ENCODE measurements at places on chromosomes 1 and 21. TPM values are rescaled to one million over a fixed set of nuclear protein-coding genes. Genes with fewer than 3 reads are reported as not detected.

GRCh38 chr1:206774093-206774492 is 1.8 kb upstream of the IL10 start:
- DNase-seq = no peak
- no peak overlapping the region for H3K4me3 ChIP-seq
- peaks cover 33% of the 10 kb centered on the region for H3K4me1 ChIP-seq
- no peak overlapping the region for H3K27ac ChIP-seq

- H3K4me1 ChIP-seq = no peaks in the 10 kb centered on the region
- H3K27ac ChIP-seq = no peak overlapping the region
These were observed 89.9 kb downstream of the SGIP1 start for GRCh38 chr1:66623812-66624211.

DNA sequence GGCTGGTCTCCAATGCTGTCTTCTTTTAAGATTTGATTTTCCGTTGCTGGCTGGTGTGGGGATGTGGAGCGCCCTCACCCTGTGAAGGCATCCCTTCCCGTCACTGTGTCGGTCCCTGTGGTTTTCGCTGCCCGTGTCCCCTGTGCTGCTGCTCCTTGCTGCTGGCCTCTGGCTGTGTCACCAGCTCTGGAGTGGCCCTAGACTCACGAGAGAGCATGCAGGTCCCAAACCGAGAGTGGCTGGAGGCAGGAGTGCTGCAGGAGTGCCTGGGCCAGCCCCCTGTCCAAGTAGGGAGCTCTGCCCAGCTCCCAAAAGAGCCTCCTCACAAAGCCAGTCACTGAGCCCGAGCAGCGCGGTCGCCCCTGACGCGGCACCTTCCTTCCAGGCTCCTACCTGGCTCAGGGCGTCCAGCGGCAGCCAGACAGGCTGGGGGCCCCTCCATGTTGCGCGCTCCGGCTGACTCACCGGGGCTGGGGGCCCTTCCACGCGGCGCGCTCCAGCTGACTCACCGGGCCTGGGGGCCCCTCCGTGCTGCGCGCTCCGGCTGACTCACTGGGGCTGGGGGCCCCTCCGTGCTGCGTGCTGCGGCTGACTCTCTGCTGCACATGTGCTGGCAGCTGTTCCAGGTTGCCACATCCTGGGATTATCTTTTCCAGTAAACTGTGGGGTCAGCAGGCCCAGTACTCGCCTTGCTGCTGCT is 106.7 kb upstream of the COL6A1 start:
- H3K4me1 ChIP-seq = no peaks in the 10 kb centered on the region
- peaks cover 17% of the 10 kb centered on the region for H3K27me3 ChIP-seq
- H3K4me3 ChIP-seq = no peak overlapping the region
- H3K36me3 ChIP-seq = no peaks in the 10 kb centered on the region
- no peak overlapping the region for H3K27ac ChIP-seq

GRCh38 chr1:68590473-68590872 is 93.6 kb upstream of the DEPDC1 start:
- no peaks in the 10 kb centered on the region for H3K36me3 ChIP-seq
- no peak for DNase-seq
- no peak overlapping the region for H3K27ac ChIP-seq
- H3K27me3 ChIP-seq = no peaks in the 10 kb centered on the region

DNA sequence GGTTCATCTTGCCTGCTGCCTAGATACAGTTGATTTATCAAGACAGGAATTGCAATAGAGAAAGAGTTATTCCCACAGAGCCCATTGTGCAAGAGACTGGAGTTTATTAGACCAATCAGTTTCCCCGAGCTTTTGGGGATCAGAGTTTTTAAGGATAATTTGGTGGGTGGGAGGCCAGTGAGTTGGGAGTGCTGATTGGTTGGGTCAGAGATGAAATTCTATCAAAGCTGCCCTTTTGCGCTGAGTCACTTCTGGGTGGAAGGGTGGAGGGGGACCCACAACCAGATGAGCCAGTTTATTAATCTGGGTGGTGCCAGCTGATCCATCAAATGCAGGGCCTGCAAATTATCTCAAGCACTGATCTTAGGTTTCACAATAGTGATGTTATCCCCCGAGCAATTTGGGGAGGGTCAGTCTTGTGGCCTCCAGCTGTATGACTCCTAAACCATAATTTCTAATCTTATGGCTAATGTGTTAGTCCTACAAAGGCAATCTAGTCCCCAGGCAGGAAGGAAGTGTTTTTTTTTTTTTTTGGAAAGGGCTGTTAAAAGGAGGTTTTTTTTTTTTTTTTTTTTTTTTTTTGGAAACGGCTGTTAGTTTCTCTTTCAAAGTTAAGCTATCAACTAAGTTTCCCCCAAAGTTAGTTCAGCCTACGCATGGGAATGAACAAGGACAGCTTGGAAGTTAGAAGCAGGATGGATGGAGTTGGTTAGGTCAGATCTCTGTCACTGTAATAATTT is 7.4 kb downstream of the SLC16A4 start:
- H3K4me3 ChIP-seq = no peak overlapping the region
- no peaks in the 10 kb centered on the region for H3K27me3 ChIP-seq
- no peak overlapping the region for H3K27ac ChIP-seq
- H3K36me3 ChIP-seq = peaks cover 6% of the 10 kb centered on the region
- DNase-seq = no peak

DNA sequence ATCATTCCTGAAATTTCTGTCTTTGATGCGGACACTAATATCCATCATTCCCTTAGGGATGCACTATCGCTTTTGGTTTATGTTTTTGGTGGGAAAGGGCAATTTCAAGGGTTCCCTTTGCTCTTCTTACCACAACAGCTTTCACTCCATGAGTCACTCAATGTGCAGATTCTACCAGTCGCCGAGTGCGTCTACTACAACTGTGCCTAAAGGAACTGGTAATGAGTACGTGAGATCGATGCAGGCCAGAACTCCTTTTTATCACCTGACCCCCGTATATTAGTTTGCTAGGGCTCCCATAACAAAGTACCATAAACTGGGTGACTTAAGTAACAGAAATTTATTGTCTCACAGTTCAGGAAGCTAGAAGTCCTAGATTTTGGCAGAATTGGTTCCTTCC is 27.5 kb upstream of the TMEM54 start:
- H3K36me3 ChIP-seq = no peaks in the 10 kb centered on the region
- no peak for DNase-seq
- no peak overlapping the region for H3K27ac ChIP-seq
- no peak overlapping the region for H3K4me3 ChIP-seq

GRCh38 chr21:35606146-35606545 is 454.2 kb downstream of the SETD4 start:
- no peak for DNase-seq
- H3K4me1 ChIP-seq = no peaks in the 10 kb centered on the region
- peaks cover 29% of the 10 kb centered on the region for H3K27me3 ChIP-seq
- no peaks in the 10 kb centered on the region for H3K36me3 ChIP-seq
- no peak overlapping the region for H3K27ac ChIP-seq

The SERPINC1 gene
- total RNA-seq = not detected

The FLG gene
- not detected for total RNA-seq

The COL6A2 gene
- total RNA-seq = 38.6 TPM

The CFHR1 gene
- total RNA-seq = not detected

The SAMD13 gene
- 10.4 TPM for total RNA-seq

The RGS21 gene
- total RNA-seq = not detected

All from progenitor cell of endocrine pancreas (in vitro differentiated cells).